ENCODE measurements at places on chromosomes 7 and 10. TPM values are rescaled to one million over a fixed set of nuclear protein-coding genes. Genes with fewer than 3 reads are reported as not detected.
A peak's percentile ranks its signal among the peaks of the same experiment; 100 is the strongest.

TMEM178B gene
- under 0.01 TPM for total RNA-seq

NFE2L3 gene
- 5.8 TPM for total RNA-seq

GRCh38 chr7:78095549-78095948 lies 297.0 kb downstream of the PHTF2 start:
- DNase-seq: peak; percentile 28

DNA sequence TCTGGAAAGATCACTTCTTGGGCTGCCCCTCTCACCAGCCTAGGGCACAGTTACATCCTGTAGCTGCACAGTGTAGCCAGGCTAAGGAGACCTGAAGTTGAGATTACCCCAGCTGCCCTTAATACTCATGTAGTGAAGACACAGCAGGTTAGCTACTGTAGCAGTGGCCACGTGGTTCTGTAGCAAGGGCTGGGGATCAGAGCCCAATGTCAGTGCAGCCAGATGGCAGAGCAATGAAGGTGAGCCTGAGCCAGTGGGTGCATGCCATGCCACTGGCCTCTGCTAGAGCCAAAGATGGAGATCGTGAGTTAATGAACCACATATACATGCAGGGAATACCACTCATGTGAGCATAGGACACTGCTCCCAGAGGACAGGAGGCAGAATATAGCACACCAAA lies 15.5 kb downstream of the AMPH start:
- DNase-seq: no peak

DNA sequence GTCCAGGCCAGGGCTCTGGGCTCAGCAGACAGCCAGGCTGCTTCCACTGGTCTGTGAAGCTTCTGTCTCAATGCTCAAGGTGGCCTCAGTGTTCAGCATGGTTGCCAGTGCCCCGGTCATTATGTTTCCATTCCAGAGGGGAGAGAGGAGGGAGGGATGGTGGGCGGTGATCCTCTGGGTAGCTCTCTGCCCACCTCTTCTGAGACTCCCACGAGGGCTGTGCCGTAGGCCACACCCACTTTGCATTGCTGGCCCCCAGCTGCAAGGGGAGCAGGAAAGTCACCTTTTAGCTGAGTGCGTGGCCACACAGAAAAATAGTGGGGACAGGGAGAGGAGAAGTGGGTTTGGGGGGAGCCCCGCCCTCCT lies 42.5 kb downstream of the FOXK1 start:
- DNase-seq: no peak

EEPD1 gene
- 2.3 TPM for total RNA-seq

- no peak for DNase-seq
Observed at GRCh38 chr7:131630427-131630826, 74.0 kb upstream of the PODXL start.

PROSER2 gene
- total RNA-seq: 27.8 TPM

DNA sequence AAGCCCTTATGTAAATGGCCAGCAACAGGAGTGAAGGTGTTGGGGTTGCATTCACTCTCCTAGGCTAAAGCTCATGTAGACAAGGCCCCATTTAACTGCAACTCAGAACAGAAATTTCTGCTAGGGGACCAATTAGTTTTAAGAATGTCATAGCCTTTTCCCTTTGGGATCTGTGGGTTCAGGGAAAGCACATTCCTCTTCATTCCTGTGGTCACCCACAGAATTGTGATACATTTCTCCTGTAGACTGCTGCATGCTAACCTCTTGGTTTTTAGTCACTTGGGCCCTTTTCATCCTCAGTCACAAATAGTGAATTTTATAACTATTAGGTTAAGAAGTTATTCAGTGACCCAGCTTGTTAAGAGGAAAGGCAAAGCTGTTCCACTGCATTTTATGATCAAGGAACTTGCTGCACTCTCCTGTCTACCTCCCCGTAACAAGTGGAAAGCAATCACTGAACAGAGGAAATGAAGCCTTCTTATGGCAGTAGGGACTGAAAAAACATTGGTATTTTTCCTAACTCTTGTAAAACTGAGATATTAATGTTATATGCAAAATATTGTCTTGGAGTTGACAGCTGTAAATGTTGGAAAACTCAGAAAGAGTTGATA lies 124.9 kb downstream of the SND1 start:
- DNase-seq: no peak

GRCh38 chr7:150322114-150322832 lies 882 bp upstream of the LRRC61 start:
- DNase-seq: no peak

NUTM2B gene
- 0.26 TPM for total RNA-seq

UMAD1 gene
- total RNA-seq: 10.1 TPM

GNB2 gene
- 66.1 TPM for total RNA-seq

- DNase-seq: peak; percentile 15
Observed at GRCh38 chr7:151342102-151342646, 562 bp downstream of the NUB1 start.

NEUROG3 gene
- total RNA-seq: not detected

GRCh38 chr7:123283373-123283772 lies 83.6 kb upstream of the SLC13A1 start:
- no peak for DNase-seq

- DNase-seq: no peak
Observed at GRCh38 chr7:150974468-150975391, 3.4 kb downstream of the KCNH2 start.

- no peak for DNase-seq
Observed at GRCh38 chr7:49773218-49773935, at the start of gene VWC2. TSS of gene VWC2 (plus strand) at chr7:49773638. CDS start at chr7:49775436, 1,798 bp downstream.

OIT3 gene
- total RNA-seq: 0.13 TPM

GRCh38 chr10:99529591-99530107 lies 3.1 kb upstream of the NKX2-3 start:
- DNase-seq: no peak

NDUFB8 gene
- total RNA-seq: 284 TPM

GRCh38 chr10:102113261-102113955 lies 6.8 kb downstream of the LDB1 start:
- peak; percentile 91 for DNase-seq

UROS gene
- 17.4 TPM for total RNA-seq

GRCh38 chr10:110226926-110227641 lies 19.7 kb downstream of the MXI1 start:
- DNase-seq: peak; percentile 18

GRCh38 chr7:112084520-112084971 lies 121.7 kb downstream of the DOCK4 start:
- DNase-seq: peak; percentile 27

GRCh38 chr10:121438333-121438732 lies 159.9 kb downstream of the FGFR2 start:
- no peak for DNase-seq

DNA sequence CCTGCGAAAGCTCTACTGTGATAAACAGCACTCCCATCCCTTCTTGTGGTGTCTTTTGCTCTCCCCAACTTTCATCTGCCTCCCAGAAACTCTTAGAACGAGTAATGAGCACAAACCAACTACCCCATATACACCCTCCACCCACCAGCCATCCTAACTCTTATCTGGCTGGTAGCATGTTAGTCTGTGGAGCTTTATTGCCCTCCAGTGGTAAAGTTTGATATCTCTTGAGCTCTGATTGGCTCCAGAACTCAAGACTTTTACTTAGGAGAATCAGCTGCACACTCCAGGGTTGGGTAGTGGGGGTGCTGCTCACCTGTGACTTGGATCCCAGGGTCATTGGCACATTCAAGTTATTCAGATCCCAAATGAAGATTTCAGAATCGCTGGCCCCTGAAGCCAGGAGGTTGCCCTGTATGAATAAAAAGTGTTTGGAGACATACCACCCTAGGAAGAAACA lies 10.9 kb downstream of the SEC31B start:
- peak; percentile 67 for DNase-seq

DNA sequence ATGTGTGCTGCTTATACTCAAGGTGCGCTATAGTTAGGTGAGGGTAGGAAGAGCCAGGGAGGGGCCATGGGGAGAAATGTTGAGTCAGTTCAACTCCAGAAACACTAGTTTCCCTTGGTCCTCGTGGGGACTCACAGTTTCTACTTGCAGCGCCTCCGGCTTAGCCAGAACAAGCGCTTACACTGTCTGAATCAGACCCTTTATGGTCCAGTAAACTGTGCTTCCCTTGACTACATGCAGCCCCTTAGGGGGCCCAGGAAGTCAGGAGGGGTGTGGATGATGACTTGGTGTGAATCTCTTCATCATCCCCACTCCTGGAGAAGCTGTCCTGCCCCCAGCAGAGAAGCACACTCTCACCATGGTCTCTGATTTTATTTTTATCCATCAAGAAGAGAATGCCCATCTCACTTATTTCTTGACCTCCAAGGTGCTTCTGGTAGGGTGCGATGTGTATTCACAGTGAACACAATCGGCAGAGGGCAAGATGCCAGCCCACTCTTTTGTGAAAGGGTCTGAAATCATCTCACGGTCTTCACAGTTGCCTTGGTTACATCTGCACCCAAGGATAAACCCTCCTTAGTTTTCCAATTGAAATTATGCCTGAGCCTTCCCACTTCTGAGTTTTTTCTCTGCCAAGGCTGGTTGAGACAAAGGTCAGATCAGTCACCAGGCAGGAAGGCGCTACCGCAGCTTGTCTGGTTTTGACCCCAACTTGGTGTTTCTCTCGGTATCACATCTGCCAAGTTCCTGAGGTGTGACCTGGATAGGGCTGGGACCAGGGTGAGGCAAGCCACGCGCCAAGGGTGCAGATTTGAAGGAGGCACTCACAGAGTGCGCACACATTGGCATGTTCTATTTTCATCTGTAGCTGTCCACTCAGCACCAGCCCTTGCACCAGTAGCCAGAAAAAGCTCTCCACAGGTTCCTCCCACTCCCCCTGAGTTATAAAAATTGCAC lies 62.7 kb upstream of the LRRC4 start:
- no peak for DNase-seq

DNA sequence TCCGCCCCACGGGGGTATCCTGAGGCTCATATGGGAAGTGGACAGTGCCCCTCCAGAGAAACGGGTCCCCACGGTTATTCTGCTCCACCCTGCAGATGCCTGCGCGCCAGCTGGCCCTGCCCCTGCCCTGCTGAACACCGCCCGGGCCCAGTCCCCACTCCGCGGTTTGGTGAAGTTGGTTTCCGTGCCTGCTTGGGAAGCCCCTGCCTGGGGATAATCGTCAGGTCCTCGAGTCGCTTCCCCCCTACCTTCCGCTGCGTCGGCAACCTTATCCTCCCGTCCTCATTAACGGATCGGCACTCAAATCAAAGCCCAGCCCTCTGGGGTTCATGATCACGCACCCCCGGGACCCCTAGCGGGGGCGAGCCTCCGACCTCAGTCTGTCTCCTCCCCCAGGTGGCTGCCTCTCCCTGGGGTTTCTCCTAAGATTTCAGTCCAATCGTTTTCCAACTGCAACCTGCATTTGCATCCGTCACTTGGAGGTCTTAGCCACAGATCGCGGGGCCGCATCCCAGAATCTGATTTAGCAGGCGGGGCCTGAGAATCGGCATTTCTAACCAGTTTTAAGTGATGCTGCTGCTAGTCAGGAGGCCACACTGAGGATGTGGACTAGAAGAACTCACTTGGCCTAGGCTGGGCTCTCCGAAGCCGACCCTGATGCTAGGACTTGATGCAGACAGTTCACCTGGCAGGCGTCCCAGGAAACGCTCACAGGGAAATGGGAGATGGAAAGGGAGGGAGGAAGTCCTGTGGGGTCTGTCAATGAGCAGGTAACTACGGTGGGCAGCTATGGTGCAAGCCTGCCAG lies 27.6 kb downstream of the WDR86 start:
- DNase-seq: no peak

MUC3A gene
- not detected for total RNA-seq

- DNase-seq: peak; percentile 21
Observed at GRCh38 chr7:114217026-114217806, 197.4 kb upstream of the FOXP2 start.

DNA sequence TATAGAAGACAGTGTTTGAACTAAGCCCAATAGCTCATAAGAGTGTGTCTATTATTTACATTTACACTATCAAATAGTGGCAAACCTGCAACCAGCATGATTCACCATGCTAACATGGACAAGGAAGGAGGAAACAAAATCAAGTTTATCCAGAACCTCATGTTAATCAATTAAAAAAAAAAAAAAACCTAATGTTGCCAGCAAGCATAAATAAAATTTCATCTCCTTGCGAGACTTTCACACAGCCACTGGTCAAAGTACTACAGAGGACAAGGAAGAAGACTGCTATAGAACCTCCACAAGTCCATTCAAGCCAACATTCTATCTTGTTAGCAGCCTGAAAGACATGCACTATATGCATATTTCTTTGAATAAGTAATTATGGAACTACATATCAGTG lies 9.7 kb downstream of the TM9SF3 start:
- peak; percentile 65 for DNase-seq

GRCh38 chr7:151411551-151411950 lies 1.7 kb upstream of the WDR86 start:
- DNase-seq: no peak

DNA sequence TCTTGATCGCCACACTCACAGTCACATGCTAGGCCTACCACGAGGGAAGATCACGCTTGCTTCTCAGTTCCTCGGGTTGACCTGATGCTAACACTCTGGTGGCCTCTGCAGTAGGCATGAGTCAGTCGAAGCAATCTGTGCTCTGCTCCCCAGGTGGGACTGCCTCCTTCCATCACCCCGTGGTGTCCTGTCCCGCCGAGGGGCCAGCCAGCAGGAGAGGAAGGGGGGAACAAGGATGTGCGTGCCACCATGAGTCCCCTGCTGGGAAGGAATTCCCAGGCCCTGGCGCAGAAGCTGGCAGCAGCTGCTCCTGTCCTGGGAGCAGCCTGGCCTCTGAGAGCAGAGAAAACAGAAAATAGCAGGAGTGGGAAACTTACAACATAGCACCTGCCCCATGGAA lies 695.0 kb upstream of the NRP1 start:
- DNase-seq: no peak

- peak; percentile 79 for DNase-seq
Observed at GRCh38 chr7:137669706-137670105, 177.1 kb downstream of the DGKI start.

DNAJB9 gene
- total RNA-seq: 85.0 TPM

- DNase-seq: no peak
Observed at GRCh38 chr10:72812415-72812752, 81.2 kb upstream of the OIT3 start.

- peak; percentile 46 for DNase-seq
Observed at GRCh38 chr7:144670218-144670617, 165.6 kb downstream of the TPK1 start.

GRCh38 chr10:118607768-118608354 lies 12.4 kb upstream of the PRLHR start:
- DNase-seq: no peak

ABCC2 gene
- total RNA-seq: 0.53 TPM

AKR1E2 gene
- total RNA-seq: 4.2 TPM

Data from bronchial epithelial cell (primary cell).